Bone marrow (tissue), 2 donors: ENCODE measurements at places on chromosomes 7 and 10.

DNA sequence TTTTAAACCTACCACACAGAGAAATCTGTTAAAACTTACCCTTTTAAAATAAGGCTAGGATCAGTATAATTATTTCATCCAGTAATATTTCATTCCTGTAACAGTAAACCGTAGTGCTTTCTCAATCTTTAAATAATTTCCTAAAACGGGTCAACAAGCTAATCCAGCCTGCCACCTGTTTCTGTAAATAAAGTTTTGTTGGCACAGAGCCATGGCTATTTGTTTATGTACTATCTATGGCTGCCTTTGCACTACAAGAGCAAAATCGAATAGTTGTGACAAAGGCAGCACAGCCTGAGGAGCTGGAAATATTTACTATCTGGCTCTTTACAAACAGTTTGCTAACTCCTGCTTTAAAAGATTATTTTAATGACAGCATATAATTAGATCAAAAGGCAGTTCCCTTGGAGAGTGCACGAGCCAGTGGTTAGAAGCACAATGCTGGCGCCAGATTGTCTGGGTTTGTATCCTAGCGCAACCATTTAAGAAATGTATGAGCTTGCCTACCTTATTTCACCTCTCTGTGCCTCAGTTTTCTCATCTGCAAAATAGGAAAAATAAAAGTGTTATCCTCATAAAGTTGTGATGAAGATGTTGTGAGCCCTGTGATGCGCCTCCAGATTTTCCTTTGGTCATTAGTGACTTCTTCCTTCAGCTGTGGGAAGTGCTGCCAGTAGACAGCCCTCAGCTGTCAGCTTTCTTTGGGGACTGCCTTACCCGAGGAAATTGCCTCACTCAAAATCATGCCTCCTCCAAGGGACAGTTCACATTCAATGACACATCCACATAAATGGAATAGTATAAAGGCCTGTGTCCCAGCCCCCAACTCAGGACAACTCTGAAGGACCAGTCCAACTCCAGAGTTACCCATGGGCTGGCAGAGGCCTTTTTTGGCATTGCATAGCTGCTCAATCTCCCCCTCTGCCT is 11.8 kb upstream of the MIOS start:
- no peak for DNase-seq

DNA sequence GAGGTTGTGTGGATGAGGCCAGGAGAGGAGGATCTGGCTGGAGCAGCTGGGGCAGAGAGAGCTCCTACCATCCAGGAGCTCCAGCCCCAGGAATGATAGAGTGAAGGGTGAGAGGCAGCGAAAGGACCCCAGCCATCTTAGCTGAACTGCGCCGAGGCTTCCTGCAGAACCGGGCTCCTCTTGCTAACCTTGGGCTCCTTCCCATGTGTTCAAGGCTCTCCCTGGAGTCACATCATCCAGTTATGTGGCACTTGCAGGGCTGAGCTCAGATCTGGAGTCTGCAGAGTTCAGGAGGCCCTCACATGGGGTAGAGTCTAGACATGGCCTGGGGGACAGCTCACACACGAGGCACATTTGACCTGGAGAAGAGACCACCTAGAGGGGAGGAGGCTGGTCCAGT is 225.0 kb upstream of the ZNF32 start:
- no peak for DNase-seq

DNA sequence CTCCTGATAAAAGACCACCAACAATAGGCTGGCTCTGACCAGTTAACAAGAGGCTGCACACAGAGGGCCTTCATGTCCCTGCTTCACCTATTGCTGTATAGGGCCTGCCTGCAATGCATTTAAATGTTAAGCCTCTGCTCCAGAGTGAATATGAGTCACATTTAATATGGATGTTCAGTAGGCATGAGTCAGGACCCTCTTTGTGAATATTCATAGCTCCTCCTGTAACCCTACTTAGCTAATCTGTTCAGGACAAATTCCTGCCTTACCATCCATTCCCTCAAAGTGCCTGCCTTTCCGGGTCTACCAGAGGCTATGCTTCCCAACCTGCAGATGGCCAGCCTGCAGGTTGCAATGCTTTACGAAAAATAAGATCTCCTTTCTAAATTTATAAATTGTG is 32.5 kb downstream of the ARHGAP22 start:
- no peak for DNase-seq

GRCh38 chr7:45026984-45027773 is 27.2 kb downstream of the CCM2 start:
- peak; percentile 89 for DNase-seq

DNA sequence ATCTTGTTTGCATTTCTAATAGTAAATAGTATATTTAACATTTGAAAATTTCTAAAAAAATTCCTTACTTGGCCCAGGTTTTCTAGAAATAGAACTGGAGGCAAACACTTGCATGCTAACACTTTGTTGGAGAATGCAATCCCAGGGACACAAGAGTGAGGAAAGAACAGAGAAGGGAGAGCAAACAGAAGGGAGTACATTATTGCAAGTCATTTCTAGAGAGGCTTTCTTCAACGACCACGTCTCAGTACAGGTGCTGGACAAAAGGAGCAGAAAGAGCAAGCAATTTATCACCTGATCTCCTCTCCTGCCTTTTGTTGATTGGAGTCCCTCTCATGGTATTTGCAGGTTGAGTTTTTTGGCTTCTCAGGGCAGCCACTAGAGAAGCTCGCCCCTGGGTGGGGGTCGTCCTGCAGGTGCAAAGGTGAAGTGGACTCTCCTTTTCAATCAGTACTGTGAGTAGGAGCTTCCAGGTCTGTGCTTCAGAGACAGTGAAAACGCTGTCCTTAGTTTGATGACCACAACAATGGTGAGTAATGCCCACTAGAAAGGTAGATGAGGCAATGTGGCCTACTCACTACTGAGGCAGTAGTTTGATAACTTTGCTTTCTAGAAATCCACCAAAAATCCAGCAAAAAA is 5.2 kb downstream of the CPED1 start:
- DNase-seq, result no peak

GRCh38 chr10:71044720-71045119 is 156.4 kb upstream of the PCBD1 start:
- DNase-seq, result no peak
